ENCODE measurements at places on chromosomes 7 and 10.

- no peak for DNase-seq
Measured at GRCh38 chr7:111329367-111330234, 232.7 kb downstream of the IMMP2L start.

DNA sequence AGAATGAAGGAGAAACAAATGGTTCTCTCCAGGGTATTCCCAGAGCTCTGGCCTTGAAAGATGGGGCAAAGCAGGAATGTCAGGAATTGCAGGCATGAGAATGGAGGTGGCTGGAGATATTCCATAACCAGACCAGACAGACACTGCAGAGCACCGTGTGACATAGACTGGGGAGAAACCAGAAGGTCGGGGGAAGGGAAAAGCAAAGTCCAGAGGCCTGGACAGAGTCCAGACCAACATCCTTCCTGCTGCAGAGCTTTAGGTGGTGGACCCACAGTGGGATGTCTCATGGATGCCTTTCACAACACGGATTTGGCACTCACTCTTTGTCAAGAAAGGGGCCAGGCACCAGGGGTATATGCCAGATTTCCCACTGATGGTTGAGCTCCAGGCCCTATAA lies 177.2 kb upstream of the INHBA start:
- no peak for DNase-seq

DNA sequence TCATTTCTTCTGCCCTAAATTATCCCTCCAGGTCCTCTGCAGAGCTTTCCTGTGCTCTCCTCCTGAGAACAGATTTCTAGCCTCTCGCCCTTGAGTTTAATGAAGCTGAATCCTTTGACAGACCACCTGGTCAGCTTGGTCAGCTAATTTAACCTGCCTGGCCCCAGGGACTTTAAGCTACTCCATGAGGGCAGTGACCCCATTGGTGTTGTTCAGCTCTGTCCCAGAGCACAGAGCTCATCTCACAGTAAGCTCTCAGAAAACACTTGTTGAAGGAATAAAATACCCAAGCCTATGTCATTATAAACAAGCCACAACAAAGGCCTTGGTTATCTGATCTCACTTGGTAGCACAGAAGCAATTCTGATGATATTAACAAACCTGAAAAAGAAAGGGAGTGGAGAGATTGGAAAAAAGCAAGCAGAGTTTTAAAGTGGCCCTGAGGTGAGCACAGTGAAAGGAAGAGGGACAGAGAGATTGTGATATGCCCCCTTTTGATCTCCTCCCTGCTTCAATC lies 24.4 kb downstream of the SLC26A4 start:
- no peak for DNase-seq

DNA sequence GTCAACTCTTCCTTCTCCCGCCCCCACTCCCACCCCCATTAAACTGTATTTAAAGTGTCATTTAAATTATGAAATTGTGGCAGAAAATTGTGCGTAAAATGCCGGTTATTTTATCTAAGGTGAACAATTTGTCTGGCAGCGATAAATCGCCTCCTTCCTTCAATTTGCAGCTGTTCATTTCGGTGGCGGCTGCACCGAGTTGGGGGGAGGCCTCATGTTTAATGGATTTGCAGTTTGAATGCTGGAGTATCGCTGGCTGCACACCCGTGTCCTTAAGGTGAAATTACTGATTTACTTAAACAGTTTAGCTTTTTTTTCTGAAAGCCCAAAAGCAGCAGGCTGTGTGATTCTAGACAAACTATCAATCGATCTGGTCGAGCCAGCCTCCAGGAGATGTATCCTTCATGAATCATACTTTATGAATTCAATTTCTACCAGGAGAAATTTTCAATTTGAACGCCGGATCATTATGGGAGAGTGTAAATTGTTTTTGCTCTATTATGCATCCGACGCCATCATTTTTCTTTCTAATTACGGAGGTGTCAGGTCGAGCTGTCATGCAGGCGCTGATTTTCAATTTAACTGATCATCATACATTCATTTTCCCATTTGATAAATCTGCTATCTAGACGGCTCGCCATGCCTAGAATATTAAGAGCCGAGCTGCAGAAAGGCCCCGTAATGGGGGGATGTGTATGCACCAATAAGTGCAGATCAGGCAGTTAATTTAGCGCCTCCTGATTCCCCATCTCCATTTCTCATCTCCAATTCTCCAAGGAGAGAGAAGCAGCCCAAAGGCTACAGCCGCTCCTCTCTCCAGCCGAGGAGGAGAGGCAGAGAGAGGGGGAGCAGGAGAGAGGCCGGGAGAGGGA lies 6.5 kb downstream of the UNCX start:
- DNase-seq = no peak

- DNase-seq = no peak
Measured at GRCh38 chr7:132251327-132251659, 325.0 kb downstream of the PLXNA4 start.

- no peak for DNase-seq
Measured at GRCh38 chr7:157021071-157021870, 10.8 kb upstream of the MNX1 start.

GRCh38 chr7:1665549-1666316 lies 4.3 kb upstream of the ELFN1 start:
- DNase-seq = no peak

- no peak for DNase-seq
Measured at GRCh38 chr10:83935339-83935736, 204.0 kb upstream of the GHITM start.

DNA sequence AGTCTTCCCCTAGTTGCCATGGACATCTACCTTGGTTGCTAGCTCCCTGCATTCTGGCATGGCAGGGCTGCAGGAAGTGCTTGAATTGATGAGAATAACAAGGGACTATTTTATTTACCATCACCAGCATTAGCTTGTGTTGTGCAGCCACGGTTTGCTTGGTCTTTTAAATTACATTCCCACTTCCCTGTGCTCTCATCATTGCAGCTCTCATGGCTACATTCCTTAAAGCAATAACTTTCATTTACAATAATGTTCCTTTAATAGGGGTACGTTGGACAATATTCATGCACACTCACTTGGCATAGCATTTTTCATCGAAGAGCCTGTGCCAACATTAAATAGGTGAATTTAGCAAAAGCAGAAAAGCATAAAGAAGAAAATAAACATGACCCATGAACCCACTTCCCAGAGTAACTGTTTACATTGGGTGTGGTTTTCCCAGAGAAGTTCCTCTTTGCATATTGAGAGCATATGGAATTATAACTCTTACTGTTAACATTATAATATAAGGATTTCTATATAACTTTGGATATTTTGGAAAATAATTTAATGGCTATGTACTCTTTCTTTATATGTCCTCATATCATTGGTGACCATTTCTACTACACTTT lies 113.2 kb upstream of the VWC2 start:
- DNase-seq = no peak

DNA sequence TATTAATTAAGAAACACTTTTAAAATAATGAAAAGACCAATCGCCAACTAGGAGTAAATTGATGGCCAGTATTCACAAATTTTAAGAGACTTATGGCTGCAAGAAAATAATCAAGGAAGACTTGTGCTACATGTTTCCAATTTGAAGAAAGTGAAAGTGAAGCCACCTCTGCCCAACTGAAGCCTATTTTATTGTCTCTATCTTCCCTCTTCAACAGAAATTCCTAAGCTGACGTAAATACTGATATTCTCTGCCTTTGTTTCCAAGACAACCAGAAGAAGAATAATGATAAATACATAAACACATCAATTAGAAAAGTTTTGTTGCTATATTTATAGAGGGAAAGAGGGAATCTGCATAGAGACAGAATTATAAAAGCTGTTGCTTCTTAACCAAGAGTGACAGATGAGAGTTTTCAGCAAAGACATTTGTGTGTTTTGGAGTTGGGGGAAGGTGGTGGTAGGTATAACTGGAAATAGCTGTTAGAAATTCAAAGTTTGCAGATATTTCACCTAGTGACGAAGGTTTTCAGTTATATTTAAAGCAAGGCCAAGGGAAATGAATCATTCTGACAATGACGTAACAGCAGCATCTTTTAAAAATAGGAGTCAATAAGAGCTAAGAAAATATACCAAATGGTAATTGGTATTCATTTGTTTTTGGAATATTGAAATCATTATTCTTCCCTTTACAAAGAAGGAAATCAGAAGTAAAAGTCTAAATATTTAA lies 576.6 kb upstream of the SORCS1 start:
- no peak for DNase-seq

GRCh38 chr7:47914717-47915615 lies 33.3 kb downstream of the PKD1L1 start:
- DNase-seq = no peak

DNA sequence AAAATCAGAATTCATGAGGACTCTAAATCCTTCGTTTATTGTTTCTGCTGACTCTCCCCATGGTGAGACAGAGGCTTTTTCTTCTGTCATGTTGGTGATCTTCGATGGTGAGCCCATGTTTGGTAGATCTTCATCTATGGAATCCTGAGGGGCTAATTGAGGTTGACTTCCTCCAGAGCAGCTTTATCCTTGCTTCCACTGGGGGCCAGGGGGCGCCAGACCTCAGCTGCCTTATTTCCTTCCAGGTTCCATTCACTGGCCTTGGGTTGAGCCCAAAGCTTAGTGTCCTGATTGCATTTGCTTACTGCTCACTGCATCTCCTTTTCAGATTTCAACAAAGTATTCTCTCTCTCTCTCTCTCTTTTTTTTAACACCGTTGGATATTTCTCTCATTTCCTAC lies 80.7 kb downstream of the GCC1 start:
- DNase-seq = no peak

- DNase-seq = no peak
Measured at GRCh38 chr7:50674896-50675835, 107.5 kb downstream of the GRB10 start.

- no peak for DNase-seq
Measured at GRCh38 chr10:101018118-101018599, 12.8 kb downstream of the PDZD7 start.

GRCh38 chr7:47588704-47589225 lies 6.9 kb upstream of the TNS3 start:
- DNase-seq = no peak

DNA sequence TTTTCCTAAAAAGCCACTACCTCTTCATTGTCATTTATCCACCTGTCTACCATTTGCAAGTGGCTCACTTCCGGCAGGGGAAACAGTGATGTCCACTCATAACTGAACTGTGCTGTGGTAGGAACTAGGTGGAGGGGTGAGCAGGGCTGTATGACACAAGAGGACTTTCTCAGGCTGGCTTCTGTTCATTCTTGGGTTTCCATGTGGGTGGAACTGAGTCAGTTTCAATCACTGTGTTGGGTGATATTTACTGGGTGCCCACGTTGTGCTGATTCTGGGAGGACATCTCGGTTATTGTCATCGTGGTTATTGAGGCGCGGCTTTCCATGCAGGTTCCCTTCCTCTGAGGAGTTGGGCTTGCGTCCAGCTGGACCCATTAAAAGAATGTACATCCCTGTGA lies 38.8 kb downstream of the RAMP3 start:
- peak; percentile 40 for DNase-seq

GRCh38 chr10:86657011-86657395 lies 2.7 kb downstream of the OPN4 start:
- DNase-seq = no peak

- no peak for DNase-seq
Measured at GRCh38 chr7:116772423-116772863, 89.9 kb upstream of the CAPZA2 start.

GRCh38 chr10:63573068-63573697 lies 52.0 kb downstream of the REEP3 start:
- no peak for DNase-seq

- DNase-seq = no peak
Measured at GRCh38 chr7:116710764-116711452, 38.9 kb downstream of the MET start.

- peak; percentile 94 for DNase-seq
Measured at GRCh38 chr7:74272305-74273038, 16.7 kb upstream of the CLIP2 start.

GRCh38 chr7:33905389-33906032 lies at the start of gene BMPER:
Gene BMPER (plus strand): TSS chr7:33905539. CDS start chr7:33905614, 75 bp downstream.
- no peak for DNase-seq

- DNase-seq = no peak
Measured at GRCh38 chr7:69196593-69196992, 401.7 kb upstream of the AUTS2 start.

- no peak for DNase-seq
Measured at GRCh38 chr10:89502549-89502948, 32.8 kb downstream of the SLC16A12 start.

- no peak for DNase-seq
Measured at GRCh38 chr10:52664629-52665028, 108.0 kb downstream of the MBL2 start.

GRCh38 chr10:32953277-32953927 lies 4.6 kb downstream of the ITGB1 start:
- DNase-seq = no peak

- DNase-seq = no peak
Measured at GRCh38 chr10:21526860-21527597, 1.5 kb upstream of the SKIDA1 start.

DNA sequence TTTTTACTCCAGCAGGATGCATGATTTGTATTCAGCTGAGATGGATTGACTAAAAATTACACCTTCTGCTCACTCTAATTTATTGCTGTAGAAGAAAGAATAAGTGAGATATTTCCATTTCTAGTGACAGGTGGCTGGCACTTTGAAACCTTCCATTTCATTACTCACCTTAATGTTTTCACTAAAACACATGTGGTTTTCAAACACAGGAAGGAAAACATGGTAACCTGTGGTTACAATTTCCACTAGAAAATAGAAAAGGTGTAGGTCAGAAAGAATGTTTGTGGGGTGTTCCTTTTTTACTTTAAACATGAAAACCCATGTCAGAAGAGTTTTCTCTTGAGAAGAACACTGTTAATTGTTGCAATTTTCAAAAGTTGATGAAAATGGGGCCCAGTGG lies 12.0 kb upstream of the PRKCQ start:
- no peak for DNase-seq

DNA sequence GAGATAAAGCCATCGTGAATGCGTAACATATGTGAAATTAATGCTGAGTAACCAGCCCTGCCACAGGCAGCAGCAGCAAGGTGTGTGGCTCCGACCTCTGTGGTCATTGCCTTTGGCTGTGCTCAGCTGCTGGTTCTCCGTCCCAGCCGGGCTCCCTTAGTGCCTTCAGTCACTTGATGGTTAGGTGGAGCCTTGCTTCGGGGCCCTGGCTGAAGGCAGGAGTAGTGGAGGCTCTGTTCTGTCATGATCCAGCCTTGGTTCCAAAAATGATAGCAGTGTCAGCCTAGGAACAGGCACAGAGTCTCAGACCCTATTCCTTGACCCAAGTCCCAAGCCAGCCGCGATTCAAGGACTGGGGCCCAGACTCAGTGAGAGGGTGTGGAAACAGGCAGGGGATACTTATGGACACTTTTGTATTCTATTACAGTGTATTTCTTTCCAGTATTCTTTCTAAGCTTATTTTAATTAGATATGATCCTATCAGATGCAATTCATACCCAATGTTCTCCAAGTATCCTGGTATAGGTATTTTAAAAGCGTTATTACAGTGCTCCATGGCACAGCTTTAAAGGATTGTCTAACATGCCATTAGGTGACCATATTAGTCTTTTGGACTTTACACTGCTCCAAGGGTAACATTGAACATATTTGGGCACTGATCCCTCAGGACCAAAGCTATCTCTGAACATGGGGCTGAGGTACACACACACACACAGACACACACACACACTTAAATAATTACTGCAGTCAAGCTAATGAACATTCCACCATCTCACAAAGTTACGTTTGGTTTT lies 9.0 kb downstream of the SCART1 start:
- no peak for DNase-seq

GRCh38 chr7:137928626-137929025 lies 73.3 kb downstream of the CREB3L2 start:
- no peak for DNase-seq

- no peak for DNase-seq
Measured at GRCh38 chr7:24980534-24981170, 674 bp upstream of the OSBPL3 start.

- no peak for DNase-seq
Measured at GRCh38 chr10:104895541-104895940, 254.5 kb downstream of the SORCS3 start.
